Stimulated activated CD8-positive, alpha-beta memory T cell treated with anti-CD3 and anti-CD28 coated beads, Interleukin-15, amount 100 ng/mL, for 24 hours (primary cell): ENCODE measurements at places on chromosomes 4 and X.

GRCh38 chr4:124415146-124415545 is 297.4 kb downstream of the ANKRD50 start:
- DNase-seq: no peak

DNA sequence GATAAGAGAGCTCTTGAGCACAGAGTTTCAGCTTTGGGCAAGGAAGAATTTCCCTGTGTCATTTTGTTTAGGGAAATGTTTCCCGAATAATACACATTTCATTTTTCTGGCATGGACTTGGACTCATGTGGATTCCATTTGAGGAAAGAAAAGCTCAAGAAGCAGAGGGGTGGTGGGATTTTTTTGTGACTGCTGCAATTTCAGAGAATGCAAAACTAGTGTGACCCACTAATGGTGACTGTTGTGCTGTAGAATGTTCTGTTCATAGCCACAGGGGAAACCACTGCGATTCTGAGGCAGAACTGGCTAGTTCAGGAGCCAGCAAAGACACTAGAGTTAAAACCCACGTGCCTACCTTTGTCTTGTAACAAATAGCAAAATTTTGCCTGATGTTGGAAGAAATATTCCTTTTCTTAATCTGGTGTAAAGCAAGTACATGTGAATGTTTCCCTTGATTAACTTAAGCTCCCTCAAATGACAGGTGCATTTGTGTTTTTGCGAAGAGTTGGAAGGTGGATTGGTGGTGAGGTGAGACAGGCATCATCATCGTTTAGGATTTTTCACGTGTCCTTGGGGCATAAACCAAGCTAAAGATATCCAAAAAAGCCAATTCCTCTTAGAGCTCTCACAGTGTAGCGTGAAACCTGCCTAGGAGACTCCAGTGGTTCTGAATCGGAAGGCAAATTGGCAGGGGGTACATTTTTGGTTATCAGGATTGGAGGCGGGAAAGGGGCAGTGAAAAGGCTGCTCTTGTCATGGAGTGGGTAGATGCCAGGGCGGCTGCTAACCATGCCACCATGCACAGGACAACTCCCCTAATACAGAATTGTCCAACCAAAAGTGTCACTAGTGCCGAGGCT is 38.0 kb upstream of the FAM9C start:
- no peak for DNase-seq

DNA sequence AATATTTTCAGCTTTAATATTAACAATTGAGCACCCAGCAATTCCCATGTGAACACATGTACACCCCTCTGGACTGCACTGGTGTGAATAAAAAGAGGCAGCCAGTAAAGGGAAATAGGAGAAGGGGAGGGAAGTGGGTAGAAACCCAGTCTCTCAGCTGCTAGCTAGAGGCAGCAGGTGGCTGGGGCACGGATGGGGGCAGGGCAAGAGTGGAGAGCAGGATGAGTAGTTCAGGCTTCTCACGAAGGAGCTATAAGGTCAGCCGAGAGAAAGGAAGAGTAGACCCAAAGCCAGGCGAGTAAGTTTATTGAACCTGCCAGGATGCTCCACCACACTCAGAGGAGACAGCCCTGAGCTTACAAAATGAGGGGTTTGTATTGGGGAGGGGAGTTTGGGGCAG is 184.8 kb upstream of the MTMR8 start:
- no peak for DNase-seq

GRCh38 chr4:90486346-90486745 is 359.2 kb downstream of the CCSER1 start:
- no peak for DNase-seq

DNA sequence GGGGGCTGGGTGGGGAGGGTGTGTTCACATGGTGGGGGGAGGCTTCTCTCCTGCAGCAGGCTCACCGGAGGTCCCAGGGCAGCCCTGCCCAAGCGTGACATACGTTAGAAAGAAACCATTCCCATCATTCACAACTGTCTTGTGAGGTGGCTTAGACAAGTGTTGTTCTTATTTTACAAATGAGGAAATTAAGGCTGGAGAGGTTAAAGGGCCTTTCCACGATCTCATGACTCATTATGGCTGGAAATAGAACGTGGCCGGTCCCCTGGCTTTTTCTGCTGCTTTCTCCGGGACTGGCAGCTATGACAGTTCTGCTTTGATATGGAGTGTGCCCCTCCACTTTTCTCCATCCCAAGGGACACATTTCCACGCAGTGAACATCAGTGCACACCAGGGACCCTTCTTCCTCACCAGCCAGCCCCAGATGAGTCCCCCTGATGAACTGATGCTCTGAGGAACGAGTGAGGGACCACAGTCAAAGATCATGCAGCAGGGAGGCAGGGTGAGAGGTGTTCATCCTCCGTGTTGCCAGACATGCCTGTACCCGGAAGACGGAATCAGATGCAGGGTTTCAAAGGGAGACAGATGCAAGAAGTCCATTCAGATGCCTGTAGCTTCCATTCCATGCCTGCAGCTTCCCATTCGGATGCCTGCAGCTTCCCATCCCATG is 64.0 kb upstream of the ACSL1 start:
- no peak for DNase-seq

- DNase-seq: no peak
Observed at GRCh38 chrX:101415180-101416145, 7.4 kb downstream of the HNRNPH2 start.

GRCh38 chr4:74640111-74640903 is 154.0 kb downstream of the BTC start:
- no peak for DNase-seq

DNA sequence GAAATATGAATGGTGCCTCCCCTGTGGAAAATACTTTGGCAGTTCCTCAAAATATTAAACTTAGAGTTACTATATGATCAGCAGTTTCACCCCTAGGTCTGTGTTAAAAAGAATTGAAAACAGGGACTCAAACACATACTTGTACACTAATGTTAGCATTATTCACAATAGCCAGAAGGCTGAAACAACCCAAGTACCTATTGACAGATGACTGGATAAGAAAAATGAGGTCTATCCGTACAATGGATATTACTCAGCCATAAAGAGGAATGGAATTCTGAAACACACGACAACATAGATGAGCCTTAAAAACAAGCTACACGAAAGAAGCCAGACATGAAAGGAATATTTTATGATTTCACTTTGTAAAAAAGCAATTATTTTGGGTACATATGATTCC is 54.9 kb downstream of the PGRMC2 start:
- DNase-seq: no peak

GRCh38 chr4:132955146-132955545 is 193.9 kb upstream of the PCDH10 start:
- DNase-seq: no peak

- no peak for DNase-seq
Observed at GRCh38 chr4:185344743-185345538, 50.8 kb downstream of the LRP2BP start.

DNA sequence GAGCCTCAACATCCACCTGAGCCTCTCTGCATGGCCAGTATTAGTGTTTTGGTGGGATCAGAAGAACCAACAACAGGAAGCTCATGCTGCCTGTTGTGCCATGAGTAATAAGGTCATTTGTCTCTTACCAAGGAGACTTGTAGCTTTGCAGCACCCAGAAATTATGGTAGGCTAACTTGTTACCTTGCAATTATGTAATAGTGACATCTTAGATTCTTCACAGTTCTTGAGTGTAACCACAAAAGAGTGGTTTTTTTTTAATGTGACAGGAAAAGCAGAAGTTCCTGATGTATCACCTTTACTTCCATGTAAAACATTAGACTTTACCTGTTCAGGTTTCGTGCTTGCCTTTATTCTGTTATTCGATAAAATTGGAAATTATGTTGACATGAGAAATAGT is 263.9 kb upstream of the CXXC4 start:
- DNase-seq: no peak

GRCh38 chr4:168070903-168071302 is 21.4 kb upstream of the ANXA10 start:
- no peak for DNase-seq

DNA sequence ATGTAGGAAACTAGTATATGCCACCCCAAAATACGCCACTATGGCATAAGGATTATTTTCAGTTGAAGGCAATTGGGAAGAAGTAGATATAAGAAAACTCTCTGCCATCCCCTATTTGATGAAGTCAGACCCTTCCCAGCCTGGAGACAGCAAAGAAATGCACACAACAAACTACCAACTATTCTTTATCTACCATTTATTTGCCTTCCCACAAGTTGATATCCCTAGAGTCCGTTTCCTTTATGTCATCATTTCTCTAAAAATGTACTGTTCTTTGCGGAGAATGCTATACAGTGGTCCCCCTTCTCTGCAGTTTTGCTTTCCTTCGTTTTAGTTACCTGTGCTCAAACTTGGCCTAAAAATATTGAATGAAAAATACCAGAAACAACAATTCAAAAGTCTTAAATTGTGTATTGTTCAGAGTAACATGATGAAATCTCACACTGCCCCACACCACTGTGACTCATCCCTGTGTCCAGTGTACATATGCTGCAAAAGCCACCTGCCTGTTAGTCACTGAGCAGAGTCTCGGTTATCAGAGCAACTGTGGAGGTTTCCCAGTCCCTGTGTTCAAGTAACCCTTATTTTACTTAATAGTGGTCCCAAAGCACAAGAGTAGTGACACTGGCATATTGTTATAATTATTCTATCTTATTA is 152.3 kb downstream of the WDFY3 start:
- no peak for DNase-seq

DNA sequence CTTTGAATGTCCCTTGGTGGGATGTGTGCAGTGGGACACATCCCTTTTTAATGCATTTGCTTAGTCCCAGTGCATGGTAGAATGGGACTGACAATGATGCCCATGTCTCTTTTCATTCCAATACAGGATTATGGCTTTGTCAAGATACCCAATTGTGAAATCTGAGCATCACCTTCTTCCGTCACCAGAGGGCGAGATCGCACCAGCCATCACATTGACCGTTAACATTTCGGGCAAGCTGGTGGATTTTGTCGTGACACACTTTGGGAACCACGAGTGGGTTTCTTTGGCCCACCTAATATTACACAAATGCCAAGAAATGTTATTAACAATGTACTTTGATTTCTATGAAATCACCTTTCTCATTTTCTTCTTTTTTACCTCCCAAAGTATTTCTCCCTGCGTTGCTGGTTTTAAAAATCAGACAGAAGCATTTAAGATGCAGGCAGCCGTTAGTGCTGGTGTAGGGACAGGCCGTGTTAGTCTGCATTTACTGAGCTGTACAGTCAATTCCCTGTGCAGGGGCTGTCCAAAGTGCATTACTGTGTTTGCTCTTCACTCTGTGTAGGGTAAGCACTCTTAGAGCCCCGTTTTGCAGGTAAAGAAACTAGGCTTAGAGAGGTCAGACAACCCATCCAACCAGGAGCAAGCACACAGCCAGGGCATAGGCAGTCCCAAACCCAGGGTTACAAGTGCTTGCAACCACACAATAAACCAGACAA is 46.5 kb downstream of the CWH43 start:
- DNase-seq: no peak

- no peak for DNase-seq
Observed at GRCh38 chrX:64977051-64977450, 801 bp upstream of the ZC4H2 start.

GRCh38 chrX:40207626-40208025 is 109.9 kb upstream of the BCOR start:
- DNase-seq: no peak

GRCh38 chr4:153538487-153539357 is 72.6 kb downstream of the TMEM131L start:
- no peak for DNase-seq

DNA sequence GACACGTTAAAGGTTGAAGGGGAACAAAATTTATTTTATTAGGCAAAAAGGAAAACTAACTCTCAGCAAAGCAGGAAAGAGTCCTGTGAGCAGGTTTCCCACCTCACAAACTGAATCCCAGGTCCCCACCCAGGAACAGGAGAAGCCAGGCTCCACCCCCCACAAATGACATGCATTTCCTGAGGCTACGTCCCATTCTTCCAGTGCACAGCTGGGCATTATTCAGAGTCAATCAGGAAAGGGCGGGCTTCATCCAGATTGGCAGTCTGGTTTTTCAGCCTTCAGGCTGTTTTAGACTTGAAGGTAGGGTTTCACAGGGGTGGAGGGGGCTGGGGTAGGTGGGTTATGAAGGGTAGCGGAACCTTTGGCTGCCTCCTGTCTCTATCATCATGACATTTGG is 11.9 kb upstream of the ASIC5 start:
- no peak for DNase-seq

- no peak for DNase-seq
Observed at GRCh38 chrX:41665686-41666085, 23.1 kb upstream of the GPR34 start.

GRCh38 chr4:21893136-21893535 is 55.4 kb downstream of the KCNIP4 start:
- DNase-seq: no peak

GRCh38 chr4:105934386-105934785 is 39.1 kb downstream of the NPNT start:
- no peak for DNase-seq

- no peak for DNase-seq
Observed at GRCh38 chr4:76758290-76758882, 139.6 kb downstream of the SOWAHB start.

DNA sequence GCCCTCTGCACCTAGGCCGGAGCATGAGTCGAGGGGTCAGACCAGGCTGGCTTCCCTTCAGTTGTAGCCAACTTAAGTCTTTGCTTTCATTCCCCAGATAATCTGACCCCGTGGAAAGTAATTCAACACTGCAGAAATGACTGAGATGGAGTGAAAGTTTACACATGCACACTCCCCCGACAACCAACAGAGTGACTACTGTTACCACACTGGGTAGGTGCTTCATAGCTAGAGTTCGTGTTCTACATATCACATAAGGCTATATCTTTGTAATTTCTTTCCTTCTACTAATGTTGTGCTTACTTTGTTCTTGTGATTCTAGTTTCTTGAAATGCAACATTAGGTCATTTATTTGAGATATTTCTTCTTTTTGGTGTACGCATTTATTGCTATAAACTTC is 7.2 kb upstream of the CTAG2 start:
- no peak for DNase-seq

- DNase-seq: no peak
Observed at GRCh38 chr4:106473515-106473914, 104.9 kb upstream of the GIMD1 start.

GRCh38 chr4:155609455-155610059 is 57.1 kb upstream of the GUCY1A1 start:
- no peak for DNase-seq

DNA sequence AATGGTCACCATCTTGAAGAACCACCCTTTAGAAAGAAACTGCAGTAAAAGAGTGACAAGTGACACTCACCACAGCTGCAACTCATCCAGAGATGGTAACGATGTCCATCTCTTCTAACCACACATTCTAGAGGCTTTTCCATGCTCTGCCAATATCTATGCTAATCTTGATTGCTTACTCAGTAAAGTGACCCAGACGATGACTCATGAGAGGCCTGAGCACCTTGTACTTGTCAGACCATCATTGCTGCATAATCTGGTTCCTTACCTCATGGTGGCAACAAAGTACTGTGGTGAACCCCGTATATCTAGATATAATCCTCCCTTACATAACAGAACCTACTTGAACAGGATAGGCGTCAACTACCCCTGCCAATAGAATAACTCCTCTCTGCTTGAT is 75.6 kb downstream of the CCNG2 start:
- DNase-seq: no peak

DNA sequence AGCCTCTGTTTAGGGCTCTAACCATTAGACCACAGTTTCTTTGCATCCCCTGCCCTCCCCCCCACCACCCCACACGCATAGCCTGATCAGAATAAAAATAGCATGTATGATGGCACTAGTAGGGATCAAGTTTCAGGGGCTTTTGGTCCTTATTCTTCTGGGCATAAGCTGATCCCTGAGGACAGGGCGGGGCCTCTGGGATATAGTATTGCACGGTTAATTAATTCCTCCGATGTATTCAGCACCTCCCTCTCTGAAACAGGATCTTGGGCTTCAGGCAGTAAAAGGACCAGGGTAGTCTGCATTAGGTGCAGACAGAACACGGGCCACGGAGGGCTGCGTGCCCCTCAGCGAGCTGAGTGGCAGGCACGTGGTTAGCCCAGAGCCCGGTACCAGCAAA is 57.1 kb downstream of the ELF4 start:
- no peak for DNase-seq
